Activated naive CD4-positive, alpha-beta T cell (primary cell): ENCODE measurements at places on chromosomes 3 and 15.

GRCh38 chr3:39208463-39209055, 16.2 kb upstream of the XIRP1 start:
- no peak for DNase-seq

DNA sequence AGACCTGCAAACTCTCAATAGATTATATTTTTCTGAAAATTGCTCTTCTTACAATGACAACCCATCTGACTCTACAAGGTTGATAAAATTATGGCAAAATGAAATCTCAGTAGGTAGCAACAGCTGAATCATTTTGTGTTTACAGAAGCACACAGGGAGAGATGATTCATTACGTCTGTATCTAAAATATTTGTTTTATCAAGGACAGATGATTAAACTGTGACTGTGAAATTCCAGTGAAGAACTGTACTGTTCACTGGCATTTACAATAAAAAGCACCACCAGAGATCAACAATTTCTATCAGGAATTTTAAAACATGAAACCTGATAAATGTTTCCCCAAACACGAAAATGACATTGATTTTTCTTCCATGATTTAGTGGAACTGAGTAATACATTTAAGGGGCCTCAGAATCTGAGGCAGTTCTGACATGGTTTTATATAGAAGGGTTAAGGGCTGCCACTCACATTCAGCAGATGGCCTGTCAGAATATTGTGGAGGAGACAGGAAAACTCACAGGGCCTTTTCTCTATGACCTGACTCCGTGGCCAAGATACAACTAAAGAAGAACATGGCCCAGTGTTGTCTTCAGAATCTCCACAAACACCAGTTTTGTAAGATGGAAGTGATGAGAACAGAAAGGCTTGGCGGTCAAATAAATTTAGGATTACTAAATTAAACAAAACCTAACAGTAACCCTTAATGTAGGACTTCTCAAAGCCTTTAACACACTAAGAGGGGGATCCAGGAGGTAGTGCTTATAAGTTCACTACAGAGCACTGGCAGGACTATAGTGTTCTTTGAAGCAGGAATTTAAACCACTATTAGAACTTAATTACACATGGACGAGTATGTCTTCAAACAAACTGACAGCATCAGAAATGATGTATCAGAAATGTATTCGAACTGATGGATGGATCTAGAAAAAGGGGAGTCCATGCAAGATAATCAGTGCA, 25.9 kb downstream of the RAD18 start:
- DNase-seq, result no peak

GRCh38 chr15:22810853-22811338, 24.5 kb downstream of the NIPA1 start:
- DNase-seq, result no peak

DNA sequence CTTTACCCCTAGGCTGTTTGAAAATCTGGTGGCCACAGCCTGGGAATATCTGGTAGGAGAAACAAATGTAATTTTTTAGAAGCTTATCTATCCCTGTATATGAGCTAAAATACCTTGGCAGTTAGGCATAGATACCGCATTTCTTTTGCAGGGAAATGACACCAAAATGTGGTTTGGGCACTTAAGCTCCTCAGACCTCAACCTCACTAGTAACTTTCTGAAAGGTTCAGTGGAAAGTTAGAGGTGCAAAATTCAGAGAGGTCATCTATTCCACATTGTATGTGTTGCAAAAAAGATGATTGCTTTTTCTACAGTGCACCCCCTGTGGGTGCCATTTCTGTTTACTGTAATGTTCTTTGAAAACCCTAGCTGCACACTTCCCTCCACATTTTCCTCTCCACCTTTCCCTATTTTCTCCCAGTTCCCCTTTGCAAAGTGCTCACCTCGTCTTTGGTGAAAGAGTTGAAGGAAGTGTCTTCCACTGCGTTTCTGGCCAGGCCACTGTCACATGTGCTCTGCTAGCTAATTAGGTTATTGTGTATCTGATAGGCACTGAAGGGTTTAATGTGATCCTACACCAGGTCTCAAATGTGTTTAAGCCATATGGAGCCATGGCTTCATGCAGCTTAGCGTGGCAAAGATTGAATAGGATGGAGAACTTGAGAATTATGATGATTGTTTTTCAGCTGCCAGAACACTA, 1.3 kb downstream of the SACM1L start:
- DNase-seq, result no peak

GRCh38 chr15:79094611-79095021, 4.0 kb upstream of the RASGRF1 start:
- no peak for DNase-seq

- no peak for DNase-seq
Observed at GRCh38 chr3:185807445-185808068, 17.3 kb downstream of the IGF2BP2 start.

DNA sequence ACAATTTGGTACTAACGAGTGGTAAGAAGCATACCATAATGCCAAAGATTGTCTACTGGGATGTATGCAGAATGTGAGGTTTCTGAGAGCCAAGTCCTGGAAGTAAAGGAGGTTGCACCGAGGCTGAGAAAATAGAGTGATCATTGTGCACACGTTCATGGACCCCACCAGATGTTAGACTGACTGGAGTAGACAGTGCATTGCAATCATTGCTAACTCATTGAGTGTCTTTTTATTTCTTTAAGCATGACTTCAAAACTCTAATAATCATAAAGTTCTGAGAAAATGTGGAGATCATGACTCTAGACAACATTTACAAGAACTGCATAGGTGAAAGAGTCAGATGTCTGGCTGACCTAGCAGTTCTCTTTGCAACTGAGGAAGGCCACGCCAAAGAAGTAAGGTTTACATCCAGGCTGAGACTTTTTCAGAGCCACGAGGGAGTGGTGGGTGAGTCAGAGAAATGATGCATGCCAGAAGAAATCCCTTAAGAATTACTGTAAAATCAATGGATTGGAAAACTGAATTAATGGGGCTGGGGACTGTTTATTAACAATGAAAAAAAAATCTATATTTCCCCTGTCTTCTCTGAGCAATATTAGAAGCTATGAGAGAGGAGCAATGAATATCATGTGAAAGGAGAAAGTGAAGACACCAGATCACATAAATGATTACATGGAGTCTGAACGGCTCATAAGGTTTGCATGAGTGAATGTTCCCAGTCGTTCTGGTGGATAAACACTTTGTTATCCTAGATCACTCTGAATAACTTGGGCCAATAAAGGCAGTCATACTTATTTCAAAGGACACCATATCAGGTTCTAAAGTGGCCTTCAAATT, 76.0 kb upstream of the SLC25A26 start:
- no peak for DNase-seq

GRCh38 chr15:75840659-75841058, 2.6 kb upstream of the UBE2Q2 start:
- no peak for DNase-seq

DNA sequence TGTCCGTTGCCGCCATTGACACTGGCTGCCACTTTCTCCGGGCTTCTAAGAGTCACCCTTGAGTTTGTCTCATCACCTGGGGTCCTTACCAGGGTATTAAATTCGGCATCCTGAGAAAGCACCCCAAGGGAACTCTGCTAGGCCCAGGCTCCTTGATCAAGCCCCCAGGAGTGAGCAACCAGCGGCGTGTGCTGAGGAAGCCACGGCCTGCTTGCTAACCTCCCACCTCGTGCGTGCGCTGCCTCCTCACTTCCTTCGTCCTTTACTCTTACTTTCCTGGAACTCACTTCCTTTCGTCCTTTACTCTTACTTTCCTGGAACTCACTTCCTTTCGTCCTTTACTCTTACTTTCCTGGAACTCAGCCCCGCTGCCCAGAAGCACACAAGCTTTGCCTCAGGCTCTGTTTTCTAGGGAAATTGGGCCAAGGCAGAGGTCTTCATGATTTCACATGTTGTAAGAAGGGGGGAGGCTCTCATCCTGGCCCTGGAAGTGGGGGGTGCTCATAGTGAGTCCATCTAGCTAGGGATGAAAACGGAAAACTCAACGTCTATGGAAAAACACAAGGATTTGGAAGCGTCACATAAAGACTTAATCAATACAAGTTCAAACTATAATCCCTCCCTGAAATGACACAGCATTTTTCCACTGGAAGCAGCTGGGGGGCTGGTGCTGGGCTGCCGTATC, 36.7 kb upstream of the BDH1 start:
- no peak for DNase-seq

- DNase-seq, result no peak
Observed at GRCh38 chr3:13045904-13046568, 27.2 kb downstream of the IQSEC1 start.

GRCh38 chr3:105752791-105753415, 115.9 kb downstream of the CBLB start:
- DNase-seq, result no peak
